GM12892 (cell line): ENCODE measurements at places on chromosomes 7 and 10.
A peak's percentile ranks its signal among the peaks of the same experiment; 100 is the strongest.

DNA sequence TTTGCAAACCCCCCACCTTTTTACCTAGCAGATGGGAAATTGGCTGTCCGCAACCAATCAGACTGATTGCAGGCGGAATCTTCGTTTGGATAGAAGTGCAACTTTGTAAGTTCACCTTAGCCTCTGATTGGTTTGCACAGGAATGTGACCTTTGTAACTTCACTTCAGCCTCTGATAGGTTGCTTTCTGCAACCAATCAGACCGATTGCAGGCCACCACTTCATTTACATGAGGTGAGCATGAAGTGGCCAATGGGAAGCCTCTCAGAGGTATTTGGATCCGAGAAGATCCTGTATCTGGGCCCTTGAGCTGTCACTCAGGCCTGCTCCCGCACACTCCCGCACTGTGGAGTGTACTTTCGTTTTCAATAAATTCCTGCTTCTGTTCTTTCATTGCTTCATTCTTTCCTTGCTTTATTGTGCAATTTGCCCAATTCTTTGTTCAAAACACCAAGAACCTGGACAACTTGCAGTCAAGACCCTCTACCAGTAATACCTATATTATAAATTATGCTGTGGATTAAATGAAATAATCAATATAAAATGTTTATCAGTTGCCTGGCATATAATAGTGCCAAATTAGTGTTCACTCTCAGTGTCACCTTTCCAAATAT is 491.4 kb downstream of the PLXNA4 start:
- DNase-seq = no peak

DNA sequence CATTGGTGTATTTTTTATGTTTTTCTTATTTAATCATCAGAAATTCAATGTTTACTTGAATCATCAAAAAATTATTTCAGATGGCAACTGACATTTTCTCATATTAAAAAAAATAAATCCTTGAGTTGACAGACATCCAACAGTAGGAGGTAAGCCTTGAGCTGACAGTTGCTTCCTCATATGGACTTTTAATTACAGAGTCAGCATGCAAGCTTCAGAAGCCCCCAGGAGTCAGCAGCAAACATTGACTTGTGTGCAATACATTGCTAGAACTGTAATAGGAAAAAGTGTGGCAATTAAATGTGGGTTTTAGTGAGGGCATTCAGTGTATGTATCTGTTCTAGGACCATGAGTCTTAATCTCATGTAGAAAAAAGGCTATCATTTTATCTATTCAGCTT is 62.4 kb upstream of the TAS2R16 start:
- DNase-seq = no peak

GRCh38 chr7:131080754-131081153 is 246.9 kb upstream of the MKLN1 start:
- DNase-seq = no peak

DNA sequence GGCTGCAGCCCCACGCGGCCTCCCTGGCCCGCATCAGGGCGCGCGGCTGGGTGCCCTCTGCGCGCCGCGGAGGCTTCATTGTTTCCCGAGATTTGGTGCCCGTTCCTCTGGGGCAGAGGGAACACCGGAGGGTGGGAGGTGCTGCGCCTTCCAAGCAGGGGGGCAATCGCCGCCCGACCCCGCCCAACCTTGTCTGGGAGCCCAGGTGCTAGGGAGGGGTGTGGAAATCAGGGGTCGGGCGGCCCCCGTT is 1.0 kb upstream of the NRP1 start:
- DNase-seq = peak; percentile 24

DNA sequence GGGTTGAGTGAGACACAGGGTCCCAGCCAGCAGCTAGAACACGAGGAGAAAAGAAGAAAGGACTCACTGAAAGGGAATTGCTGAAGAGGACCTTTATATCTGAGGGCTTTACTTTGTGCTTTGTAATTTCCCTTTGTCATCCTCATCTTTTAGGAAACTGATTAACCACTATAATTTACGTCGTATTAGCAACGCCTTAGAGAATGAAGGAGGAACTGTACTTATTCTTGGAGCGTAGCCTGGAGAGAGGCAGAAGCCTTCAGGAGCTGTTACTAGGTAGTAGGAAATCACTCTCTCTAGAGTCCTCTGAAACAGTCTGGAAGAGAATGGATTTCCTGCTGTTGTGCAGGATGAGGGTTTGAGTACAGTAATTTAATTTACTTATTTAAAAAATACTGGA is 101.0 kb upstream of the STEAP1B start:
- no peak for DNase-seq

DNA sequence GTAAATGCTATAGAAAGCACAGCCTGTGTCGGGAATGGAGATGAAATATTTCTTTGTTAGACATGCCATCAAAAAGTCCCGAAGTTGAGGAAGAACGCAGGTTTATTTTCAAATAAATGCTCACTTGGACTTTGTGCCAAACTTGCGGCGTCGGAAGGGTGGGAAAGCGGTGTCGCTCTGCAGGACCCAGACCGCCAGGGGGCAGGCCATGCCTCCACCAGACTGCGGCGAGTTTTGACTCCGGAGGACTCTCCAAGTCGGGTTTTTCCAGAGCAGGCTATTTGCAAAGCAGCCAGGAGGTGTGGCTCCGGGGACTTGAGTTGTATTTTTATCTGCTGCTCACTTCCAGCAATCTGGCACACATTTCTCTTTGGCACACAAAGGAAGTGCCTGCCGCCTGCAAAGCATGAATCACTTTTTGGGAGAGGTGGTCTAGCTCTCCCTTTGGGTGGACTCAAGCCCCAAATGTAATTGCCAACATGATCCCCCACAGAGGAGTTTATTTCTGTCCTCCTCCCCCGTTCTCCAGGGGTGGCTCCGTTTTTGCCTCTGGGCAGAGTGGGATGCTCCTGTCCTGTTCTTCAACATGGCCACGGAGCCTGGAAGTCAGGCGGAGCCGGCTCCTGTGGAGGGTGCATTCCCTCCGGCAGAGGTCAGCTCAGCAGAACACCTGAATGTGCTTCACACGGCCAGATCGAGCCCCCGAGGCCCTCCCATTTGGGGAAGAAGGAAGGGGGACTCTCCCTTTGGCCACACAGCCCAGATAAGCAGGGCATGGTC is 82.3 kb upstream of the GPR26 start:
- DNase-seq = peak; percentile 54

GRCh38 chr10:132922872-132923271 is 19.5 kb downstream of the CFAP46 start:
- no peak for DNase-seq

DNA sequence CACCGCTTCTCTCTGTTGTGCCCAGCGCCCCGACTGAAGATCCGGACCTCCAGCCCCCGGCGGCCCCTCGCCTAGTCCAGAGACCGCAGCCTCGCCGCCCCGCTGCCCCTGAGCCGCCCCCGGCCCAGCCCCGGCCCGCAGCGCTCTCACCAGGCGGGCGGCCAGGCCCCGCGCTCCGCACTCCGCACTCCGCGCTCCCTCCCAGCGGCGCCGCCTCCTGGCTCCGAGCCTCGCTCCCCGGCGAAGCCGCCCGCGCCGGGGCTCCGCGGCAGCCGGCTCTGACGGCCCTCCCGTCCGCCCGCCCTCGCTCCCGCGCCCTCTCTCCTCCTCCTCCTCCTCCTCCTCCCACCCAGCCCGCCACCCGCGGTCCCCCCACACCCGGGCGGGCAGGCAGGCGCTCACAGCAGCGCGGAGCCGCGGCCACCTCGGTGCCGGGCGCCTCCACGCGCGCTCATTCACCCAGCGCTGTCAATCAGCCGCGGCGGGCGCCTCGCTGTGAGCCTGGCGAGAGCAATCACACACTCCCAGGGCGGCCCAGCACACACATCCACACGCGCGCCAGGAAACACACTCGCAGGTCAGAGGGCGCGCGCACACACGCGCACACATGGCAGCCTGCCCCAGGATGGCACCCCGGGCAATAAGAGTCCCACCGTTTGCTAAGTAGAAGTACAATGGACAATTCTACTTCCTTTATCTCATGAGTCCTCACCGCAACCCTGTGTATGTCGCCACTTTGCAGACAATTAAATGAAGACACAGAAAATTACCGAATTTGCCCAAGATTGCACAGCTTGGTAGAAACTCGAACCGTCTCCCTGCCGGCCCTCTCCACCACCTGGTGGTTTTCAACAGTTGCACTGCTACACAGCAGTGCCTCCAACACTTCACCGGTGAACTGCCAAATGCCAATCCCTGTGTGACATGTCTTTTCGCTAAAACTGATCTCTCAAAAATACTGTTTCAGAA is at the start of gene PRRT4:
Gene PRRT4 (minus strand): TSS at position 280 of the 969 bp plus-strand sequence.
- DNase-seq = peak; percentile 50

DNA sequence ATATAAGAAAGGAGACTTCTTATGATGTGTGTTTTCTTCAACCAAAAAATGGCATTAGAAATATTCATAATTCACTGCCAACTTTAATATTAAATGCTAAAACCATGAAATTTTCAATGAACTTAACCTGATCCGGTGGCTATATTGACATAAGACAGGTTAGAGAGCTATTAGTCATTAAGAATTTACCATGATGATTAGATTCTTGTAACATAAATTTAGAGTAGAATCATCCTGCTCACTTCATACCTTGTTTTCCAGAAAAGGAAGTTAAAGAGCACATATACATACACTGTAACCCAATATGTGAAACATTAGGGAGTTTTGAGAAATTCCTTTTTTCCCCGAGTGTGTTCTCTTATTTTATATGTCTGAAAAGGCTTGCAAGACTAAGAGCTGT is 430.3 kb upstream of the SEMA3A start:
- no peak for DNase-seq

DNA sequence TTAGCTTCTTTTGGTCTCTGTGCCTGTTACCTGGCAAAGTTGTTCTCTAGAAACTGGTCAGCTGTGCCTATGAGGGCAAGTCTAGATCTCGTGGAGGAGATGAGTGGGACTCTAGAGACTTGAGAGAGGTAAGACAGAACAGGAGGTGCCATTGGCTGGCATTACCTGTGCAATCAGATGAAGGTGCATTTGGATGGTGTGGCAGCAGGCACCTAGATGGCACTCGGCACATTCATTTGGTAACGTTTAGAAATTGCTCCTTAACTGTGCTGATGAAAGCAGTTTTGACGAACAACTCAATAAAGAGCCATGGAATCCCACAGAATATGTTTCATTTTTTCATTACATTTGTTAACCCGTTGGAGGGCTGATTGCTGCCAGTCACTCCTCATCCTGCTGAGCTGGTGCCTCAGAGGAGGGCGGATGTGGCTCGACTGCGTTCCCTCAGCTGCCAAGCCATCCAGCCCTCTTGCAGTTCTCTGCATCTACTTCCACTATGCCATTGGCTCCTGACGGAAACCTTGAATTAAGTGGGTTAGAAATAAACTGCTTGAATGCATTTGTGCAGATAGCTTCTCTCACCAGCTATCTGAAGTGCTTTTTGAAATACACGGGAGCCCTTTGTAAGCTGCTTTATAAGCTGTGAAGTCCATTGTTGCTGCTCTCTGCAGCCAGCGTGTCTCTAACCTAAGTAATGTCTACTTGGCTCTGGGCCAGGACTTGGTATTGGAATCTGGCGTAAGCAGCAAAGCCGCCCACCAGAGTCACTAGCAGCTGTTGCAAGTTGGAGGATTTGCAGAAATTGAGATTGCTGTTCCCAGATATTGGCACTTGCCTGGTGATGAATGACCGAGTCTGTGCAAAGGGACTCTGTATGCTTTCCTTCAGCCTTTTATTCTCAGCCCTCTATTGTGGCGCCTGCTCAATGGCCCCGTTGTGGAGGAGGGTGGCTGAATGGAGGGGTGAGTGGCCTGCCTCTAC is 87.4 kb downstream of the LRRC4 start:
- no peak for DNase-seq

DNA sequence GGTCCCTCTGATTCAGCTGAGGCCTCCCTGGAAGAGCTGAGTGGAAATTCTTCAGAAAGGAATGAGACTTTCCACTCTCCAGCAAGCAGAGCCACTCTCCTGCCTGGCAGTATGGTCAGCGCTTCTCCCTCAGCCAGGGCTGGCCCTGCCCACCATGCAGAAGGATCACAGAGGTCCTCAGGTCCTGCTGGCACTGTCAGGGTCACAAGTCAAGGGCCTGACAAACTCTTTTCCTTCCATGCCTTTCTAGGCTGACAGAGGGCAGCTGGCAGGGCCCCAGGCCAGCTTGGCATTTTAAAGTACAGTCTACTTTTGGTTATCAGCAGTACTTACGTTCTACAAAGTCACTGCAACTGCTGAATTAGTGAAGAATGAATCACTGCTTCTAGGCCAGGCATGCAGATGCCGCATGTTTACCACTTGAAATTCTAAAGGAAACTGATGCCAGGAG is 119.3 kb upstream of the FRMD4A start:
- DNase-seq = no peak

DNA sequence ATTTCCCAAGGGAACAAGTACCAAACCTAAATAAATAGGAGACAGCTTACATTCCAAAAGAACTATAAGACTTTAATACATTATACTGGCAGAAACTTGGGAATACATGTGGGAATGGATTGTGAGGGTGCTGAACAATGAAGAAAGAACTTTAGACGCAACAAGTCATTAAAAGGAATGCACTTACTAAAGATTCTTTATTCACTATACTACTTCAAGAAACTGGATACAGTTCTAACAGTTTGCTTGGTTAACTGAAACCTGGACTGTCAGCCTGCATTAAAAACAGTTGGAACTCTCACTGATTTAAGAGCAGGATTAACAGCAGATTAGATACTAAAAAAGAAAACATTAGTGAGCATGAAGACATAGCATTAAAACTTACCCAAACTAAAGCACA is 12.0 kb downstream of the CACUL1 start:
- DNase-seq = no peak

DNA sequence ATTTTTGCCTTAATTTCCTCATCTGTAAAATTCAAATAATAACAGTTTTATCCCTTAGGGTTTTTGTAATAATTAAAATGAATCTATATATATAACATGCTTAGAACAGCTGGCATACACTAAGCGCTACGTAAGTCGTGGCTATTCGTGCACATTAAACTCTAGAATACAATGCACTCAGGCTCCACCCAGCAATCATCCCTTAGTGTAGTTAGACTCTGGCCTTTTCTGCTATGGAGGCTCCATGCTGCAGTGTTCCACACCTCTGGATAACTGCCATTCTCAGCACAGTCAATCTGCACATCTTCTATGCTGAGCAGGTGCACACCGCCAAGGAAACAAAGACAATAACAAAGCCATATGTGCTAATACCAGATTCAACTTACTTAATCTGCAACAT is 92.9 kb downstream of the IPMK start:
- DNase-seq = no peak

DNA sequence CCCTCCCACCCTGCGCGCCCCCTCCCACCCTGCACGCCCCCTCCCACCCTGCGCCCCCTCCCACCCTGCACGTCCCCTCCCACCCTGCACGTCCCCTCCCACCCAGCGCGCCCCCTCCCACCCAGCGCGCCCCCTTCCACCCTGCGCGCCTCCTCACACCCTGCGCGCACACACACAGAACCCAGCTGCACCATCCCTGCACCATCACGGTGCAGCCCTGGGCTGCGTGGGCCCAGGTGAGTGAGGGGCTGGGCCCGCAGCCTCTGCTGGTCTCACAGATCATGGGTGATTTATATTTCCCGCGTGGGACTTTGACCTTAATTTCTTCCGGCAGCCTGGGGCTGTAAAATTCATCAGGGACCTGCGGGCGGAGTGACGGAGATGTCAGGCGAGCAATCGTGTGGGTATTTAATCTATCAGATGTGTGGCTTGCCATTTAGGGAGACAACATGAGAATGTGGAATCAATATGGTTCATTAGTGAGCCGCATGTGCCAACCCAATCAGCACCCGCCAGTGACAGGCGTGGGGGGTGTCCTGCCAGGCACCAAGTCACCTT is 57.7 kb downstream of the C10orf105 start:
- DNase-seq = no peak

- no peak for DNase-seq
Observed at GRCh38 chr10:11158080-11158479, 140.4 kb downstream of the CELF2 start.
